ENCODE measurements at places on chromosomes 4 and X.

- no peaks in the 10 kb centered on the region for H3K4me1 ChIP-seq
- no peak for DNase-seq
- H3K36me3 ChIP-seq: no peaks in the 10 kb centered on the region
- H3K27ac ChIP-seq: no peak overlapping the region
Measured at GRCh38 chrX:72029483-72030411, 102.0 kb downstream of the RTL5 start.

- no peak overlapping the region for H3K4me3 ChIP-seq
- DNase-seq: no peak
- no peaks in the 10 kb centered on the region for H3K36me3 ChIP-seq
- no peaks in the 10 kb centered on the region for H3K4me1 ChIP-seq
- no peak overlapping the region for H3K27ac ChIP-seq
Measured at GRCh38 chrX:23883737-23884354, 23.9 kb downstream of the APOO start.

DNA sequence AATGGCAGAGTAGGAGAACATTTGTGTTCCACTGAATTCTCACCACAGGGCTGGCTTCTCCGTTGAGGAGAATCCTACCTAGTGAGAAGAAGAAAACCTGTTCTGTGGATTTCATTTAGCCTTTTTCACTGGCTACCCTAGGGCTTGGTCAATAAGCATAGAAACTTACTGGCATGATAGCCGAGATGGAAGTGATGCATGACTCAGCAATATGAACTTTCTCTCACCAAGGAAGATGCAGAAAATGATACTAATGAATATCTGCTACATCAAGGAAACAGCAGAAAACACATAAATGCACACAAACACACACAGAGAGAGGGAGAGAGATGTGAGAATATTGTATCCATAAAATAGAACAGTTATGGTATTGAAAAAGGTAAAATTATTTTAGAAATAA, 216.3 kb downstream of the HHIP start:
- no peaks in the 10 kb centered on the region for H3K27me3 ChIP-seq
- no peak overlapping the region for H3K27ac ChIP-seq
- no peaks in the 10 kb centered on the region for H3K4me1 ChIP-seq
- no peaks in the 10 kb centered on the region for H3K36me3 ChIP-seq

DNA sequence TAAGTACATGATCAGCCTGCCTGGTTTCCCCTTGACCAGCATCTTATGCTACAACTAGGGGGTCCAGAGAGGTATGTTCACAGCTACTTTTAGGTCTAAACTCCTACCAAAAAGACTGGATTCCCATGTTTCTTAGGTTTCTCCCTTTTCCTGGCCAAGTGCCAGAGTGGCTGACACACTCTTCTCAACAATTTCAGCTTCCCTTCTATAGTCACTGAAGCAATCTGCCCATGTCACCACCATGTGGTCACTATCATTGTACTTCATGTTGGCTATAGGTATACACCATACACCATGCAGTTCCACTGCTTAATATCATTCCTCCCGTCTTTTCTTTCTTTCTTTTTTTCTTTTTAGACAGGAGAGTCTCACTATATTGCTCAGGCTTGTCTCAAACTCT, 66.9 kb downstream of the KLHL13 start:
- no peaks in the 10 kb centered on the region for H3K36me3 ChIP-seq
- H3K27ac ChIP-seq: no peak overlapping the region
- H3K4me3 ChIP-seq: no peak overlapping the region
- no peaks in the 10 kb centered on the region for H3K4me1 ChIP-seq
- DNase-seq: no peak

GRCh38 chr4:54073271-54073880, 9.0 kb upstream of the CHIC2 start:
- DNase-seq: no peak
- no peaks in the 10 kb centered on the region for H3K4me1 ChIP-seq
- H3K27ac ChIP-seq: no peak overlapping the region
- H3K27me3 ChIP-seq: peaks cover 7% of the 10 kb centered on the region
- H3K36me3 ChIP-seq: no peaks in the 10 kb centered on the region

DNA sequence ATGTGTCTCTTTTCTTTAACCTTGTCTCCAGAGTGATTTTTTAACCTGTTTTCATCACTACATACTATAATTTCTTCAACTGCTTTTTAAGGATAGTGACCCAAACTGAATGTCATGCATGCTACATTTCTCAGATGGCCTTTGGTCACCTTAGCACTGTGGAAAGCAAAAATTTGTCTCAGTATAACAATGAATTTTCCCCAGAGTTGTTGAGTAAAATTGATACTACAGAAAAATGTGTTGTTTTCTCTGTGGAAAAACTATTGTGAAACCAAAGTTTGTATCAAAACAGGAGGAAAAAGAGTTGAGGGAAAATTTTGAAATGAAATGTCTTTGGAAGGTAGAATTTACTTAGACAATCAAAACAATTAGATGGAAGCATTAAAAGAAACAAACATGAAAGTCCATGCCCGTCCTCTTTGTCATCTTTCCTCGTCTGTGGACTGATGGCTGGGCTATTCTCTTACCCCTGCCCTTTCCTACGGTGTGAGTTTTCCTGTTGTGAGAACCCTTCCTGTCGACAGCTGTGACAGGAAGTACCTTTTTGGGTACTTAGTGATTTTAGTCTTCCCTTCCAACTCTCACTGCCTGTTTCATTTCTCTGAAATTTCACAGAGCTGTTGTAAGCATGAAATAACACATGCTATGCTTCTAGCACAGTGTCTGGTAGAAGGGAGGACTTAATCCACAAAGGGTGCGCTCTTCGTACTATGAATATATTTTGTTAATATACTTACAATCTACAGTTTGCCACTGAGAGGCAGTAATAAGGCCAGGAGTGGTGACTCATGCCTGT, 50.8 kb downstream of the LRP2BP start:
- H3K4me3 ChIP-seq: peak overlapping the region; percentile 2
- H3K27me3 ChIP-seq: no peaks in the 10 kb centered on the region
- H3K4me1 ChIP-seq: peaks cover 20% of the 10 kb centered on the region
- H3K27ac ChIP-seq: peak overlapping the region; percentile 29
- H3K36me3 ChIP-seq: peaks cover 10% of the 10 kb centered on the region

DNA sequence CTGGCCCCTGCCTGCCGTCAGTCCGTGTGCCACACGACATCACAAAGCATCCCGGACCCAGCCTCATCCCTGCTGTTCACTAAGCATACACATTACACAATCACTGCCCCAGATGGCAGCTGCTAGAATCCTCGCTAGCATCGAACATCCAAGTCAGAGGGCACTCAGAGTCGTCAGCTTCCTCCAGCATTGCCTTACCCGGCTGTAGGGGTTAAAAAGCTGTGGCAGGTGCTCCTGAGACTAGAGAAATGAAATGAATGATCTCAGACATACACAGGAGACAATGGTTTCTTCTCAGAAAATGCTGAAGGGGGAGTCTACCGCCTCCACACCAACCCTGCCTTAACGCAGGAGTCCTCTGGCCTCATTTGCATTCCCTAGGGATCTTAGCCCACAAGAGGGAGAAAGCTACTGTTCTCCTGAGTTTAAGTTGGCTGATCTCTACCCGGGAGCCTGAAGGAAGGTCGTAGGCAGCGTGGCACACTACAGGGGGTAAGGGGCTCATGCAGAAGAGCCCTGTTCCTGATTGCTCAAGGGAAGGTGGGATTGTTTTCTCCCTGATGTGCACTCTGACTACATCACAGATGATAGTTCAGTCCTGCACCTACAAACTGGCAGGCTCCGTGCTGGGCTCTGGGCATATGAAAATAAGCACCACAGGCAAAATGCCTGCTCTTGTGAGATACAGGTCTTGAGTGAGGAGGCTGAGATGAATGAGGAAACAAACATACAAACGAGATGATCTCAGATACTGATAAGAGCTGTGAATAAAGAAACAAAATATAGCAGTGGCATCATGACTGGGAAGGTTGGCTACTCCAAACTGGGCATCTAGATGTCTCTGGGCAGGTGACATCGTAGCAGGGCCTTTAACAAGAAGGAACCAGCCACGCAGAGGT, 2.6 kb upstream of the KIAA0232 start:
- no peaks in the 10 kb centered on the region for H3K27me3 ChIP-seq
- H3K4me1 ChIP-seq: peaks cover 79% of the 10 kb centered on the region
- no peak for DNase-seq
- H3K4me3 ChIP-seq: peak overlapping the region; percentile 20
- H3K27ac ChIP-seq: peak overlapping the region; percentile 94

DNA sequence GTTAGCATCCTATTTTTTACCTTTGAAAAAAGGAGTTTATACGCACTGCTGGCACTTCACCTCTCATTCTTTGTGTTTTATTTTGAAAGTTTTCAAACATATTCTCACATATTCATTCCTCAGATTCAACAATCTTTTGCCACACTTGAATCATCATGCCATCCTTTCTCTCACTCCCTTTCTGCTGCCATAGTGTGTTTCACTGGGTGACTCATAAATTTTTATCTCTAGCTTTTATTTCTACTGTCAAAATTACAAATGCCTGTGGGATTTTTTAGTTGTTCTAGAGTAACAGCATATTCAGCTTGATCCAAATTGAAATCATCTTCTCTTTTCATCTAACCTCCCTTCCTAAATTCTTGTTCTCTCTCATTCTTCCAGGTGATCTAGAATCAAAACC, 28.0 kb downstream of the MFSD8 start:
- H3K36me3 ChIP-seq: peaks cover 8% of the 10 kb centered on the region
- no peak for DNase-seq
- H3K4me1 ChIP-seq: peaks cover 6% of the 10 kb centered on the region
- no peak overlapping the region for H3K27ac ChIP-seq
- H3K4me3 ChIP-seq: no peak overlapping the region

- H3K27ac ChIP-seq: no peak overlapping the region
- H3K27me3 ChIP-seq: no peaks in the 10 kb centered on the region
- no peaks in the 10 kb centered on the region for H3K4me1 ChIP-seq
- H3K4me3 ChIP-seq: no peak overlapping the region
Measured at GRCh38 chr4:90476019-90476418, 348.8 kb downstream of the CCSER1 start.

GRCh38 chr4:185424905-185425646, 688 bp downstream of the UFSP2 start:
- peaks cover 14% of the 10 kb centered on the region for H3K36me3 ChIP-seq
- DNase-seq: no peak
- peak overlapping the region; percentile 92 for H3K4me3 ChIP-seq
- peaks cover 22% of the 10 kb centered on the region for H3K4me1 ChIP-seq
- H3K27ac ChIP-seq: peak overlapping the region; percentile 100

- H3K36me3 ChIP-seq: no peaks in the 10 kb centered on the region
- H3K27me3 ChIP-seq: no peaks in the 10 kb centered on the region
- no peaks in the 10 kb centered on the region for H3K4me1 ChIP-seq
- H3K4me3 ChIP-seq: no peak overlapping the region
Measured at GRCh38 chrX:148540114-148540513, 39.7 kb downstream of the AFF2 start.

GRCh38 chr4:117455088-117455487, 369.7 kb upstream of the TRAM1L1 start:
- DNase-seq: no peak
- no peaks in the 10 kb centered on the region for H3K27me3 ChIP-seq
- H3K36me3 ChIP-seq: no peaks in the 10 kb centered on the region
- H3K4me1 ChIP-seq: no peaks in the 10 kb centered on the region

Data from naive thymus-derived CD8-positive, alpha-beta T cell (primary cell).